Pulmonary artery endothelial cell (primary cell): ENCODE measurements at places on chromosomes 11 and 22. TPM values are rescaled to one million over a fixed set of nuclear protein-coding genes. Genes with fewer than 3 reads are reported as not detected.

DNA sequence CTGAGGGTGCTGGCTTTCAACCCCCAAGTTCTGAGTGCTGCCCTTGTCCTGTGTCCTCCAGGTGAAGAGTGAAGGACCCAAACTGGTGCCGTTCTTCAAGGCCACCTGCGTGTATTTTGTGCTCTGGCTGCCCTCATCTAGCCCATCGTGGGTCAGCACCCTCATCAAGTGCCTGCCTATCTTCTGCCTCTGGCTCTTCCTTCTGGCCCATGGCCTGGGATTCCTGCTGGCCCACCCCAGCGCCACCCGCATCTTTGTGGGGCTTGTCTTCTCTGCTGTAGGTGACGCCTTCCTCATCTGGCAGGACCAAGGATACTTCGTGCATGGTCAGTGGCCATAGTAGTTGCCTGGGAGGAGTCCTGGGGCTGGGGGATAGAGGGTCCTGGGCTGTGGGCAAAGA, 2.3 kb downstream of the TMEM86A start:
- DNase-seq = no peak

The CREB3L1 gene
- total RNA-seq = 0.42 and 1.9 TPM in 2 replicates

- DNase-seq = no peak
Measured at GRCh38 chr11:803770-804598, 1.0 kb downstream of the PIDD1 start.

The TRIM6 gene
- total RNA-seq = 2.0 TPM in 2 replicates

- no peak for DNase-seq
Measured at GRCh38 chr11:43145653-43146052, 166.1 kb upstream of the API5 start.

GRCh38 chr11:22037505-22037904, 155.4 kb upstream of the ANO5 start:
- no peak for DNase-seq

DNA sequence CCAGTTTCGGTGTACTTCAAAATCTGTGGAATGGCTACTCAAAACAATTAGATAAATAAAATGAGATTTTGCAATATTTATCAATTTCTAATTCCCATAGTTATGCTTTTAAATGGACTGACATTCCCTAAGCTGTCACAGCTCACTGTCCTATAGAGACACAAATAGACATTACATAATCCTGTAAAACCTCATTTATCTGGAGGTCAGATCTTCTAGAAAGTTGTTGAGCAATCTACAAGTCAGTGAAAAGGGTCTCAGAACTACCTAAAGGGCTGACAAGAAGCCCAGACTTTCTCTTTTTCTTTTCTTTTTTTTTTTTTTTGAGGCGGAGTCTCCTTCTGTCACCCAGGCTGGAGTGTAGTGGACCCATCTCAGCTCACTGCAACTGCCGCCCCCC, 12.0 kb downstream of the ALG8 start:
- no peak for DNase-seq

The ACRV1 gene
- total RNA-seq = not detected in 2 replicates
